ENCODE measurements at places on chromosomes 7 and 10. TPM values are rescaled to one million over a fixed set of nuclear protein-coding genes. Genes with fewer than 3 reads are reported as not detected.
A peak's percentile ranks its signal among the peaks of the same experiment; 100 is the strongest.

DNA sequence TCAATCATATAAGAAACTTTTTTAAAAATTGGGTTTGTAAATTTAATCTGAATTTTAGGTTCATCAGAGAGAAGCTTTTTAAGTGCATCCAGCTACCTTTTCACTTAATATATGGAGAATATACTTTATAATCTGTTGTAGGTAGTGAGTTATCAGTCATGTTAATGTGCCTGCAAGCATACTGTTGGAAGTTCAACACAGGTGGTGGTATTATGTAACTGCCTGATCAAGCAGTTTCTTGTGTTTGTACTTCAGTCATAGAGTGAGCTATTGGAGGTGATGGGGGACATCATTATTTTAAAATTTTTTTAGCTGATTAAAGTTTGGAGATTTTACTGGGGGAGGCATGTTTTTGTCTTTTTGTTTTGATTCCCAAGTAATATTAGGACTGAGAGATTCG is 2.5 kb downstream of the TNKS2 start:
- no peak for DNase-seq

GRCh38 chr7:93115796-93116195 is 2.0 kb downstream of the SAMD9 start:
- peak; percentile 74 for DNase-seq

The FAS gene
- total RNA-seq: 32.6 TPM

DNA sequence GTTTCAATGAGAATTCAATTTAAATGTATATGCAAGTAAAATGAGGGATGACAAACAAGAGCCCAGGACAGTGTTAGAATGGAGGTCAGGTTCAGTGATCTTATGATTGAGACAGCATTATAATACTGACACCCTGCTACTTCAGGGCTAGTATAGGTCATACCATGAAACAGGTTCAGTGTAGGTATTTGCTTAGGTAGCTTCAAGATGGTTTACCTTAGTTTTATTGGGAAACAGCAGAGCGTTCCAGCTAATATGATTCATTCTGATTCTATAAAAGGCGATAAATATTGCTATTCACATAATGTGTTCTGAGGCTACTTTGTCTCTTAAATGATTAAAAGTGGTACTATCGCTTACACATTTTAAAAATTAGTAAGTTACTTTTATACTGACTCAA is 203.3 kb downstream of the PPP1R9A start:
- no peak for DNase-seq

The SLC13A1 gene
- not detected for total RNA-seq

DNA sequence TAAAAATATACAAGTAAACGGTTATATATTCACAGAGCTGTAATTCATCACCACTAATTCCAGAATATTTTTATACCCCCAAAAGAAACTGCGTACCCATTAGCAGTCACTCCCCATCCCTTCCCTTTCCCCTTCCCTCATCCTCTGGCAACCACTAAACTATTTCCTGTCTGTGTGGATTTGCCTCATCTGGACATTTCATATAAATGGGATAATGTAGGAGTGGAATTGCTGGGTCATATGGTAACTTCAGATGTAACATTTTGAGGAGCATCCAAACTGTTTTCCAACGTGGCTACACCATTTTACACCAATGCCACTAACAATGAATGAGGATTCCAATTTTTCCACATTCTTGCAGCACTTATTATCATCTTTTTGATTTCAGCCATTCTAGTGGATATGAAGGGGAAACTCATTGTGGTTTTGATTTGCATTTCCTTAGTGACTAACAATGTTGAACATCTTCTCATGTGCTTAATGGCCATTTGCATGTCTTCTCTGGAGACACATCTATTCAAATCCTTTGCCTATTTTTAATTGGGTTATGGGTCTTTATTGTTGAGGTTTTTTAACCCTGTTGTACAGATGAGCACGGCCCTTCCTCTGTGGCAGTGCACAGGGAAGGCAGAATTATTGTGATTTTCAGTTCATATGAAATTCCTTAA is 79.2 kb downstream of the RBM20 start:
- no peak for DNase-seq
